ENCODE measurements at places on chromosomes 12 and 14.

- no peak for DNase-seq
Measured at GRCh38 chr14:64467101-64467500, 1.8 kb downstream of the AKAP5 start.

GRCh38 chr12:61487728-61488127, 772.5 kb upstream of the USP15 start:
- DNase-seq, result no peak

DNA sequence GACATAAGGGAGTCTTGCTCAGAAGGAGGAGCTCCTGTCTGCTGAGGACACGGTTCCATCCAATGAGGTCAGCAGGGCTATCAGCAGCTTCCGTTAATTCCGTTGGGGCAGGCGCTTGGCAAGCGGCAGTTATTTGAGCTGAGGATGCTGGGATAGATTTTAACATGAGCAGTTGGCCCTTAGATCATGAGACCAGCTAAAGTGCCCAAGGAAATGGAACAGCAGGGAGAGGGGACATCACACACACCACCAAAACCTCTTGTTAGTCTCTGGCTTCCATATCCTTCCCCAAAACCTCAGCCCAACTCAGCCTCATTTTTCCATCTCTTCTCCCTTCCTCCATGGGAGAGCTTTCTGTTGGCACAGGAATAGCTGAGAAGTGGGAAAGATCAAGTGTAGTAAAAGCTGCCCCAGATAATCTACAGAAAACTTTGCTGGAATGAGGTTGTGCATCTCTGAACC, 138.7 kb upstream of the PZP start:
- no peak for DNase-seq

DNA sequence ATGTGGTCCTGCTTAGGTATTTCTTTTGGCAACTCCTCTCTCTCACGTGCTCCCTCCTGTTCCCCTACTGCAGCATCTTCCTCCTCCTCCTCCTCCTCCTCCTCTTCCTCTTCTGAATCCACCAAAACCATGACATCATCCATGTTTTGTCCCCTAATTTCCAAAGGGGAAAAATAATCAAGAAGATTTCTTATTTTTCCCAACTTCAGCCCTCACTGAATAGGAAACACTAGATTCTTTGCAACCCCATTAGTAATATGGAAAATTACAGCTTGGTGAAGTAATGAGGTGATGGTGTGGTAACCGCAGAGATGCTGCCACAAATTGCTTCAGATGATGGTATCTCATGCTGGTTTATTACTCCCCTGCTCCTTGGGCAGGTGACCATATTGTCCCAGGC, 7.5 kb upstream of the WSB2 start:
- no peak for DNase-seq

DNA sequence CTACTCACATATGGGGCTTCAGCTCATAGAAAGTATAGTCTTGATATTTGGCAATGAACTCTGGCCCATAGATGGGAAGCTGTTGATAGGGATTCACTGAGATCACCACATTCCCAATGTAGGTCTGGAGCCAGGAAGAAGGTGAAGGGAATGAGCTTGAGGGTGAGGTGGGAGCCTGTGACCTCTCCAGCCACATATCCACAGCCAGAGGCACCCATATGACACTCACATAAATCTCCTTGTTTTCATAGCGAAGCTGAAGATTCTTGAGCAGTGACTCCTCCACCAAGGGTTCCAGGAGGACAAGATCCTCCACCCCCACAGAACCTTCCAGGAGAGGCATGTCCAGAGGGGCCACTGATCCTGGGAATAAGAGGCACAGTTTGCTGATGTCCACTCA, 1.9 kb downstream of the MYO1A start:
- DNase-seq, result no peak

DNA sequence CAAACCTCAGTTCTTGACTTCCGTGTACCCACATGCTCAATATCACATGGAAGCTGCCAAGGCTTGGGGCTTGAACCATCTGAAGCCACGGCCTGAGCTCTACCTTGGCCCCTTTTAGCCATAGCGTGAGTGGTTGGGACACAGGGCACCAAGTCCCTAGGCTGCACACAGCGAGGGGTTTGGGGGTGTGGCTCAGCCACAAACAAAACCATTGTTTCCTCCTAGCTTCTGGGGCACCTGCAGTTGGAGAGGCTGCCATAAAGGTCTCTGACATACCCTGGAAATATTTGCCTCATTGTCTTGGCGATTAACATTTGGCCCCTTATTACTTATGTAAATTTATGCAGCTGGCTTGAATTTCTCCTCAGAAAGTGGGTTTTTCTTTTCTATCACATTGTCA, 628.6 kb downstream of the NRXN3 start:
- DNase-seq, result no peak

DNA sequence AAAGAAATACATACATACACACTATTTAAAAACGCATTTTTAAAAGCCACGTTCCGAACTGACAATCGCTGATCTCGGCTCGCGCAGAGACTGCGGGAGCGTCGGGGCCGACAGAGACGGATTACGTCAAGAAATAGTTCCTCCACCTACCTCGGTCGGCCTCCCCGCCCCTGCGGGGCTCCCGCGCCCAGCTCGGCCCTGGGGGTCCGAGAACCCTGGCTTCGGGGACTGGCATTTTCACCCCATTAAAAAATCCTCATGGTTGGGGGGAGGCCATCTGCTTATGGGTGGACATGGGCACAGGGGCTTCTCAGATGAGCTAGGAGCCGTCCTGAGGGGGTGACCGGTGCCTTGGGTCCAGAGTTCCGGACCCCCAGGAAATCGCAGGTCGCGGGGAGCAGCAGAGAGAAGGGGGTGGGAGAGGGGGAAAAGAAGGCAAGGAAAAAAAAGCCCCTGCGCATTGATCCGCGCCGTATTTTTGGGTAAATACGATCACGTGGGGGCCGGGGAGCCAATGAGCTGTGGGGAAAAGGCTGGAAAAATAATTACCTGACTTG, 324 bp upstream of the HOXC9 start:
- no peak for DNase-seq

DNA sequence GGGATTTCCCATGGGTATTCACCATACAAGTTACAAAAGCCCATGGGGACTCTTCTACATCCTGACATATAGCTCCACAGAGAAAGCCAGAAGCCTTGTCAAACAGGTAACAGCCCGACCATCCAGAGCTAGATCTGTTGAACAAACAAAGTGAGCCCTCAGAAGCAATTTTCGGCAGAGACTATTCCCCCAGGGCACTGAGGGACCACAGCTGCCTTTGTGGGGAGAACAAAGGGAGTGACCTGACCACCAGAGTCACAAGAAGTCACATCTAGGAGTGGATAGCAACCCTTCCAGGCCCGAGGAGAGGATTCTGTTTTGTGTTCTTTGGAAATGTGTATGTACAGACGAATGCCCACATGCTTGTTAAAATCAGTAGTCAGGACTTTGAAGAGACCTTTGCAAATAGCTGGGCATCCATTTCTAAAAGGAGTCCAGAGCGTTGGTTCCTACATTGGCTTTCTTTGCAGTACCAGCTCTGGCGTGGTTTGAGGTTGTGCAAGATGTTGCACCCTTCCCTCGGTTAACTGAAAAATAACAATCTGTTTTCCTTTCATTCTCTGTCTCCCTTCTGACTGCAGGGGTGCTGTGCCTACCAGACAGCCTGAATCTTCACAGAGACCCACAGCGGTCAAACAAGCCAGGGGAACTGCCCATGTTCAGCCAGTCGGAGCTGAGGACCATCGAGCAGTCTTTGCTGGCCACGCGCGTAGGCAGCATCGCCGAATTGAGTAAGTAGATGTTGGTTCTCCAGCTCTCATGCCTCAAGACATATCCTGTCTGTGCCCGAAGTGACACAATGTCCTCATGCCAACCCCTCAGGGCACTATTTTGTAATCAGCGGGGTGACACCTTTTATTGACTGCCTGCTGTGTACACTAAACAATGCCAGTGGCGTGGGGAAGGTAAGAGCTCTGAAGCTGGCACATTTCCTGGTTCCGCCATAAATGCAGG, 165.4 kb upstream of the PWP1 start:
- DNase-seq, result no peak

- no peak for DNase-seq
Measured at GRCh38 chr14:90743425-90743824, 72.8 kb downstream of the TTC7B start.

GRCh38 chr12:123836292-123836691, 74.2 kb downstream of the DNAH10 start:
- DNase-seq, result no peak

- DNase-seq, result no peak
Measured at GRCh38 chr12:33277376-33277775, 162.2 kb downstream of the SYT10 start.

- DNase-seq, result no peak
Measured at GRCh38 chr14:71931492-71932228, 569 bp upstream of the RGS6 start.

DNA sequence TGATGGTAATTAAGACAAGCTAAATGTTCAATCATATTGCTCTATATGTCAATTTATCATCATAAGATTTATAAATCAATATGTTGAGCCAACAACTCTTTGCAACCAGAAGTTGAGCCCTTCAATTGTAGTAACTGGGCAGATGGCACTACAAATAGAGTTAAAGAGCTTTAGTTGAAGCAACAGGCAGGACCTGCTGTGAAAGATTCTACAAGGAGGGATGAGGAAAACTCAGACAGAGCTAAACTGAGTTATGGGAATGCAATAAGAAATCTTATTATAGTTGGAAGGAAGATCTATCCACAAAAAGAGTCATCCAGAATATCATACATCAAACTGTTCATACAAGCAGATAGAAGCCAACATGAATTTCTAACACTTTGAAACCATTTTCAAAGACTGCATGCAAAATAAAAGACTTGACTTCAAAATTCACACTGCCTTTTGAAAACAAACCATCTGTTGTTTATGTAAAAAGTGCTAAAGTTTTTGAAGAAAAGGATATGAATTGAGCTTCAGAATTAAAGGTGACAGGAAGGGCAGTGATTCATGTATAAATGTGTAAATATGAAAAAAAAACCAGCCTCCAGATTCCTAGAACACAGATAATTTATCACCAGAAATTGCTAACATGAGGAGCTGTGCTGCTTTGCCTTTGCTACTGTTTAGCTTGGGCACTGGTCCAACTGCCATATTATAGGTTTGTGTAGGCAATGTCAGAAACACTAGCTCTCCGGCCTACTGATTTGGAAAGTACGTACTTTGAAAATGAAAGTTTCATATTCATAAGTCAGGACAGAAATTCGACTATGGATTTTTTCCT, 133.2 kb downstream of the SLC35F4 start:
- DNase-seq, result no peak

- no peak for DNase-seq
Measured at GRCh38 chr12:93130366-93131054, 201.4 kb upstream of the EEA1 start.

GRCh38 chr12:95546491-95546813, 4.8 kb downstream of the USP44 start:
- peak; percentile 12 for DNase-seq

GRCh38 chr12:12885096-12885792, 6.1 kb upstream of the GPRC5A start:
- DNase-seq, result no peak

DNA sequence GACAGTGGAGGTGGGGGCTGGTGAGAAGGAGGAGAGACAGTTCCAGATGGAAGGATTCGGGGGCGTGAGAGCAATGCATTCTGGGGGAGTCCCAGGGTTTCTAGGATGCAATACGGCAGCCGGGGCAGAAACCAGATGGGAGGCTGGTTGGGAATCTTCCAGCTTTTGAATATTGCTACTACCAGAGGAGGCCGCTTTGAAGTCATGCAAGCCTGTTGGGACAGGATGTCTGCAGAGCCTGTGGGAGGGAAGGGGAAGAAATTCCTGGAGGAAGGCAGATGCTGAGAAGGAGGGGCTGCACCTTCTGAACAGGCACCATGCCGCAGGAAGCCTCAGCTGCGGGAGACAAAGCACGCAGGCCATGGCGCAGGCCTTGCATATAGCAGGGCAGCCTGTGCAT, 105.4 kb downstream of the APAF1 start:
- no peak for DNase-seq

DNA sequence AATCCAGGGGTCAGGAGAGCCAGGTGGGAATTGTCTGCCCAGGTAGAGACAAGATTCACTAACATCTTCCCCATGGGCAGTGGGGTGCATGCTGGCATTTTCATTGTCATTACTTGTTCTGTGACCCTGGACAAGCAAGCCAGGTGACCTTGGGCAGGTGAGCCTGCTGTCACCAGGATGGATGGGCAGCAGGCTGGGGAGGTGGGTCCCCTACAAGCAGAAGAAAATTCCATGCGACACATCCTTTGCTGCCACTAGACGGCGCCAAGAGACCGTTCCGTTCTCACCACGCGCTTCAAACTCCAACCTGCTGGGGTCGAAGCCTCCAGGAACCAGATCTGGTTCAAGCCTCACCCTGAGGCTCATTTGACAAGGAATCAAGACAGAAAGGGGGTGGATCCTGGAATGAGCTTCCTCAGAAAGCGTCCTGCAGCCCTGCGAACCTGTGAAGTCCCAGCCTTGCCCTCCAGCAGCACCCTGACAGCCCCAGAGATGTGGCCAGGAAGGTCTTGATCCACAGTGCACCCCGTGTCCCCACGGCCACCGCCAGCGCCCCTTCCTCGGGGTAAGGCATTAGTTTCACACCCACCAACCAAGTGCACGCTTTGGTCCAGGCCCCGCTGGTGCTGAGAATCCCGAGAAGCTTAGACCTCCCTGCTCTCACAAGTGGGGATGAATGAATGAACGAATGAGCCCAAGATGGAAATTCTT, 3.2 kb upstream of the DYNC1H1 start:
- no peak for DNase-seq

DNA sequence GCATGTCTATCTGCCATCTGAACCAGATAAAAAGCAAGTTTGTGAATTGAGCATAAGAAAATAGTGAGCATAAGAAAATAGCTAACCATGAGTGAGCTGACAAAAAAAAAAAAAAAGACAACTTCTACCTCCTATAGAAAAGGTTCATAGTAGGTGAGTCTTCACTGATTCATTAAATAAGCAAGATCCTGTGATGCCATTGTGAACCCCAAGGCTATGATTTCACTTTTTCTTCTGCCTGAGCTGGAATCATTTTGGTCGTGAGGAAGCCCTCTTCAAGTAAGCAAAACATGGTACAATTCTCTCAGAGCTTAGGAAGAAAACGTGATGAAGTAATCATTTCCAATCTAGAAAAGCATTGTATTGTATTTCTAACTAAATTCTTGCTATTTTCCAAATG, 1.2 kb downstream of the PIK3C2G start:
- no peak for DNase-seq

DNA sequence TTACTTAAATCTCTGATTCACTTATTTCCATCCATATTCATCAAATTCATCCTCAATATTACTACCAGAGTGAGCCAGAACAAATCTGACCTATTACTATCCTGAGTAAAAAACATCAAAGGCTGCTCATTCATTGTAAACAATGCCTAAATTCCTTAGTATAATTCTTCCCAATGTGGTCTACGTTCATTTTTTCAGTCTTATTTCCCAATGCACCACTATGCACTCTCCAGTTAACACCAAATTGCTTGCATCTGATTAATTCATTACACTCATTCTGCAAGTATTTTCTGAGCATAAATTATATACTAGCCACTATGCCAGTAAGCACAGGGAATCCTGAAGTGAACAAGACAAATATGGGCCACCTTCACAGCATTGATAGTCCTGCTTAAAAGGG, 110.0 kb downstream of the EPS8 start:
- no peak for DNase-seq

DNA sequence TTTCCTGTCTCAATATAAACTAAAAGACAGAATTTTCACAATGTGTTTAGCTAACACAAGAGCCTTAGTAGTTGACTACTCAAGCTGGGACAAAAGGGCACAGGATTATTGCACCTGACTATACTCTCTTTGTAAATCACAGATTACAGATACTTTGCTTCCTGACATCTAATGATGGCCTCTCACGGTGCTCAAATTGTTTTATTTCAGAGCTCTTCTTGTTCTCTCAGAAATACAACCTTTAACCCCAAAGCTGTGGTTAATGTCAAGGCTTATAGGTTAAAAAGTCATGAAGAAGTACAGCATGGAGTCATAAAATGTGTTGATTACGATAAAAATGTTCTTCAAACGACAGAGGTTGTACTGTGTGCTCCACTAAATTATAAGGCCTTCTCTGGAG, 89.9 kb upstream of the CPNE8 start:
- no peak for DNase-seq
